Body of pancreas (tissue), 4 donors: ENCODE measurements at places on chromosomes 2 and 18. TPM values are rescaled to one million over a fixed set of nuclear protein-coding genes. Genes with fewer than 3 reads are reported as not detected.

KLHL30 gene
- 0.26 TPM for total RNA-seq

AKAIN1 gene
- not detected for total RNA-seq

SLC20A1 gene
- total RNA-seq = 50.1 TPM

MEP1B gene
- not detected for total RNA-seq

DUSP19 gene
- 1.6 TPM for total RNA-seq

MOGAT1 gene
- total RNA-seq = not detected

GKN2 gene
- total RNA-seq = not detected

BUB1 gene
- total RNA-seq = not detected

ANKAR gene
- total RNA-seq = 10.9 TPM

RHBDD1 gene
- 7.9 TPM for total RNA-seq

RTKN gene
- total RNA-seq = 36.1 TPM

DSG3 gene
- not detected for total RNA-seq
